ENCODE measurements at places on chromosomes 5 and 9.

DNA sequence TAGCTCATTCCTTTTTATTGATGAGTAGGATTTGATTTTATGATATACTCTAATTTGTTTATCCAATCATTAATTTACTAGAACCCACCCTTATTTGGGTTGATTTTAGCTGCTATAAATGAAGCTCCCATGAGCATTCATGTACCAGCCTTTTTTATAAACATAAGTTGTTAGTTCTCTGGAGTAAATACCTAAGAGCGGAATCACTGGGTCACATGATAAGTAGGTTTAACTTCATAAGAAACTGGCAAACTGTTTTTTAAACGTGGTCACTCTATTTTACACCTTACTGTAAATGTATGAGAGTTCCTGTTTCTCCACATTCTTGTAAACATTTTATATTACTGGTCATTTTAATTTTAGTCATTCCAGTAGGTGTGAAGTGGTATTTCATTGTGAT is 364.6 kb downstream of the NPR3 start:
- no peak for DNase-seq

DNA sequence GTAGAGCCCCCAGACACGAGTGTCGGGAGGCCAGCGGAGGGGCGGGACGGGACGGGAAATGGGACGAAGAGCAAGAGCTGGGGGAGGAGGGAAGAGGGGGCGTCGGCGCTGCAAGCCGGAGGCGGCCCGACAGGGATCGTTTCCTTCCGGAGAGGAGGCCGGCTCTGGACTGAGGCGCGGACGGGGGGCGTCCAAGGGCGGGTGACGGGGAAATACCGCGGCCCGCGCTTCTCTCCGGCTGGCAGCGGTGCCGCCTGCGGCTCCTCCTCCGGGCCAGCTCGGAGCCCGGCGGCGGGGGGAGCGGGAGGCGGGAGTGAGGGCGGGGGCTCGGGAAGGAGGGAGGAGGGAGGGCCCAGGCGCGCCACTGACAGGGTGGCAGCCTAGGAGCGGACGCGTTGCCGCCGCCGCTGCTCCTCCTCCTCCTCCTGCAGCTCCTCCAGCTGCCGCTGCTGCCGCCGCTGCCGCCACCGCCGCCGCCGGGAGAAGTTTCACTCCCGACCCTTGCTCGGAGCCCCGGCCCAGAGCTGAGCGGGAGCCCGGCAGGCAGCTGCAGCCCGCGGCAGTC is at the start of gene CHSY3:
CHSY3 (plus strand) TSS at position 364 of the 565 bp plus-strand sequence.
- peak; percentile 72 for DNase-seq

DNA sequence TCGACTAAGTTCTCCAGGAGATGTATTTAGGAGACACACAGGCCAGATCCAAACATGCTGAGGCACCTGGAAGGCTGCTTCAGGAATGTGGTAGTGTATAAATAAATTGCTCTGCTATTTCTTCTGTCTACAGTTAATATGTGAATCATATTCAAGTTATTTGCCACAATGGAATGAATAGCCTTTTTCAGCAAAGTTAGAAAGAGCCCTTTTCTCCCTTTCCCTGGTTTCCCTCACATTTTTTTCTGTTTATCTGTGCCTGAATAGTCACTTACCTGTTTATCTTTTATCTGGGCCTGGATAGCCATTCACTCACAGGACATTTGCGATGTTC is 44.1 kb upstream of the CLINT1 start:
- no peak for DNase-seq

GRCh38 chr5:169350016-169350415 is 49.1 kb upstream of the SLIT3 start:
- DNase-seq, result no peak

GRCh38 chr5:65932676-65933075 is 6.3 kb downstream of the ERBIN start:
- DNase-seq, result no peak

DNA sequence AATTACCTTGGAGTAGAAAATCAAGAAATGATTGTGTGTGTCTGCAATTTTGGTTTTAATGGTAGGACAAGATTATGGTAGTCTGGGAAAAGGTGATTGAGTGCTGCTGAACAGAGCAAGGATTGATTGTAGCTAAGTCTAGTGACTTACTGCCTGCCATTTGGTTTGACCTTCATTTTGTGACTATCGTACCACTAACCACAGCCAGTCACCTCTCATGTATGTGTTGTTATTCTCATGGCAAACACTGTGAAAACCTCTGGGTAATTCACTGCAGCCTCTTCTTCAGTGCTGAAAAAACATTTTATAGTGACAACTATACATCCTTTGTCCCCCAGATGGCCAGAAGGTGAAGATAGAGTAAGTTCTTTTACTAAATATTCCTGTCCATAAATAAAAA is 37.5 kb downstream of the CTNNA1 start:
- DNase-seq, result no peak

DNA sequence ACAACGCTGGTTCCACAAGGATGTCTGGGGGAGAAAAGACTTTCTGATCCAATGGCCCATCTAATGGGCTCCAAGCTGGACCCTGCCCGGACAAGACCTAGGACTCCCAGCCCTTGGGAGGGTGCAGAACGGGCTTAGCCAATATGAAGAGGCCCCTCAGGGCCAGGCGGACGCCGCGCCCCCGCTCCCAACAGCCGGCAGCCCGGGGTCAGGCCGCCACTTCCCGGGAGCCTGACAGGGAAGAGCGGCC is 493 bp downstream of the P4HA2 start:
- DNase-seq, result no peak

All from hematopoietic multipotent progenitor cell treated with erythropoietin and hydrocortisone succinate and interleukin-3 and kit ligand, for 8 days (in vitro differentiated cells).